H1 (cell line): ENCODE measurements at places on chromosomes 7 and 10. TPM values are rescaled to one million over a fixed set of nuclear protein-coding genes. Genes with fewer than 3 reads are reported as not detected.

- no peak for DNase-seq
These were observed 72.8 kb downstream of the CTTNBP2 start for GRCh38 chr7:117800406-117800805.

DNA sequence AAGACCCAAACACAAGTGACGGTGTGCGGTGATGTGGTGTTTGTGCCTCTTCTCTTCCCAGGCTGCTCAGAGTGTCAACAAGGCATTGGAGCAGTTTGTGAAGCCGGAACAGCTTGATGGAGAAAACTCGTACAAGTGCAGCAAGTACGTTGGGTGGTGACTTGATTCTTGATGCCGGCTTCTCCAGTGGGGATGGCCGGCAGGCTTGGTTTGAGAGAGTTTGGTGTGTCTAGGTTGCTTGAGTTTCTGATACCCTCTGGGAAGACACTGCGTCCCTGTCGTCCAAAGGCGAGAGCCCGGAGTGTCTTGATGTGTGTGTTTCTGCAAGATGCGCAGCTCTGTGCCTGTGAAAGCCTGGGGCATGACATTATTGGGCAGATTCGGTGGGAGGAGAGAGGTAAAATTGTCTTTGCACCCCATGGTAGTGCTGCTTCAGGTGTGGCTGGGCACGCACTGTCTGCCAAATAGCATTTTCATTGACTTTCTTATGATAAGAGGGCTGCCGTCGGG, 111.8 kb downstream of the ANKRD61 start:
- DNase-seq = no peak

GRCh38 chr10:54402576-54402975, 398.5 kb downstream of the PCDH15 start:
- DNase-seq = no peak

DNA sequence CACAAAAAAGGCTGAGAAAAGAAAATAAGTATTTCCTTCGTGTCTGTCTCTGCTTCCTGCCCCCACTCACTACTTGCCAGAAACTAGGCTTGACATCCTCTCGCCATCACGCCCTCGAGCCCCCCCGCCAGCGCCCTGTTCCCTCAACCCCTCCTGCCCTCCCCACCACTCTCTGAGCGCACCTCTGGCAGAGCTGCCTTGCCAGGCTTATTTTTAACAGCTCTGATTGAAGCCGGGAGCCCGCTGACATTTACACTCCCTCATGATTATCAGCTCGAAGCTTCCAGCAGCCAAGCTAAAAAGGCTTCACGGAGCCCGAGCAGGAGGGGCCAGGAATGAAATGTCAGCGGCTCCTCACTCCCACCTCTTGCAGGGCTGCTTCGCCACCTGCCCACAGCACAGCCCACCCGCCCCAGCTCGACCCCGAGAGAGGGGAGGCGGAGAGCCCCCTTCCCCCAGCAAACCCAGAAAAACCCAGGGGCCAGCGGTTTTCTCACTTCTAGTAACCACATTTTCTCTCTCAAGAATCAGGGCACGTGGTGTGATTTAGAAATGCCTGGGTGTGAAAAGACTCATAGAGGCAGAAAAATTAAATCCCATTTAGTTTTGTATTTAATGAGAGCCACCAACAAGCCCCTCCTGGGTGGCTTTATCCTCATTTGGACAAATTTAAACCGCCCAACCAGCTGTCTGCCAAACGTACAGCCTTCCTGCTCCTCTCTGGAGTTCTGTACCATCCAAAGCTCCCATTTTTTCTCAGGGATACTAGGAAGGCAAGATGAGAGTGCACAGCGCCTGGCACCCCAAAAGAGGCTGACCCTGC, 89.3 kb downstream of the SLIT1 start:
- no peak for DNase-seq

- no peak for DNase-seq
These were observed 84.1 kb upstream of the PRR15 start for GRCh38 chr7:29479301-29480200.

GRCh38 chr7:68783684-68784083, 814.6 kb upstream of the AUTS2 start:
- no peak for DNase-seq

DNA sequence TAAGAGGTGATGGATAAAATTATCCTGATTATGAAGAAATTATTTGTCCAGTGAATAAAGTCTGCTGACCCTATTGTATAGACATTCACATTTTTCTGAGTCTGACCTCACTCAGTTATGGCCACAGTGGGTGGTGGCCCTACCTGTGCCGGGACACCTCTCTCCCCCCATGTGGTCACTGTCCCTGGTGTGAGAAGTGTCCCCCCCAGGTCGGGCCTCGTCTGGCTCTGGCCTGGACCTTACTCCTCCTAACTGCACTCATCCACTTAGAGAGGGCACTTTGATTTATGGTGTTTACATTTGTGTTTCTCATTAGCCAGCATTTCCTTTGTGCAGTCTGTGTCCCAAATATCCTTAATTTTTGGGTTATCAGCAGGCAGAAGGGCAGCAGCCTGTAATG, 59.6 kb upstream of the ZNF32 start:
- DNase-seq = no peak

SLC18A3 gene
- 0.13 TPM in 1 of 2 replicates, not detected in the other for total RNA-seq
